ENCODE measurements at places on chromosomes 6 and 20.

- no peak for DNase-seq
Observed at GRCh38 chr6:32146287-32146686, 5.5 kb downstream of the PRRT1 start.

DNA sequence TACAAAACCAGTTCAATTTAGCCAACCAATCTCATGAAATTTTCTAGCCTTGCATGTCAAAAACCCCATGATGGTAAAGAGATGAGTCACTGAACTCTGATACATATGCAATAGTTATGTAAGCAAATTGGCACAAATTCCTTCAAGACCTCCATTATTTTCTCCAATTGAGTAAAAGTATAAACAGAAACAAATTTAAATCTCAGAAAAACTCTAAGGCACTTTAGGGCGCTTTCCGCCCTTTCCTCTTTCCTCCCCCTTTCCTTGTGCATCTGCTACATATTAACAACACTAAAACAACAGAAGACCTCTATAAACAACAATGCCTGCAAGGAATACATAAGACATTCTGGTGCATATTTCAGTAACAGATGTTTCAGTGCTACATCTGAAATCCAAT is 48.5 kb downstream of the KIF13A start:
- DNase-seq, result no peak

DNA sequence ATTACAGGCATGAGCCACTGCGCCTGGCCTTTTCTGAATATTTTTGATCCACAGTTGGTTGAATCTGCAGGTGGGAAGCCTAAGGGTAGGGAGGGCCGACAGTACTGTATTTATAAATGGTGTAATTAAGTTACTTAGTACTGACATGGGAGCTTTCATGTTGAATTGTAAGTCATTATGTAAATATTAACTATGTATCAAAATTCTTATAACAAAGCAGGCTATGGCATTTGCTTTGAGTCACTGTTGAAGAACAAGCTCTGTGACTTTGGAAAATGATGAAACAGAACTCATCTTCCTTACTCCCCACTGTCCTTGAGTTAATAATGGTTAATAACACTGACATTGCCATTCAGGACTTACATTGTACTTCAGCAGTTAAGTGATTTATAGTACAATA is 63.0 kb upstream of the TXNDC5 start:
- DNase-seq, result no peak

DNA sequence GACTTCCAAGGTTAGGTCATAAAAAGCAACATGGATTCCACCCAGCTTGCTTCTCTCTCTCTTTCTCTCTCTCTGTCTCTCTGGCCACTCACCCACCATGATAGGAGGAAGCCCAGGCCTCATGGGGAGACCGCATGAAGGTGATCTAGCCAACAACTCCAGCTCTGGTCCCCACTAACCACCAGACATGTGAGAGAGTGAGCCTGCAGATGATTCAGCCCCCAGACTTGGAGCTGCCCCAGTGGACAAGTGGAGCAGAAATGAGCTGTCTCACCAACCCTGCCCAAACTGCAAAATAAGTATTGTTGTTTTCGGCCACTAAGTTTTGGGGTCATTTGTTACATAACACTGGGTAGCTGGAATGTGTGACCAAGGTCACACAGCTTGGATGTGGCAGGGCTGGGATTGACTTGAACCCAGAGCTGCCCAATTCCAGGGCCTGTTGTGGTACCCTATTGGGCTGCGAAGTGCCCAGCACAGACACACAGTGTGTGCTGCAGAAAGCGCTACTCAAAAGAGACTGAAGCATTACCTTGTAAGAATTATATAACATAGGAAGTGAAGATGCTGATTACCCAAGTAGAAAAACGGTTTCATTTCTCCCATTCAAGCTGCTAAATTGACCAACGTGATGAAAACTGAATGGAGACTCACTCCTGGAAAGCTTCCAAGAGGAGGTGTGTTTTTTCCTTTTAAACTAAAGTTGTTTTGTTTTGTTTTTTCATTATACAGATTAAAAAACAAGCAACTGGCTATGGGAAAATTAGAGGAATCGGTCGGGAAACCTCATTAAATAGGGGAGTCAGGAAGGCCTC is 9.1 kb upstream of the TLDC2 start:
- DNase-seq, result no peak

DNA sequence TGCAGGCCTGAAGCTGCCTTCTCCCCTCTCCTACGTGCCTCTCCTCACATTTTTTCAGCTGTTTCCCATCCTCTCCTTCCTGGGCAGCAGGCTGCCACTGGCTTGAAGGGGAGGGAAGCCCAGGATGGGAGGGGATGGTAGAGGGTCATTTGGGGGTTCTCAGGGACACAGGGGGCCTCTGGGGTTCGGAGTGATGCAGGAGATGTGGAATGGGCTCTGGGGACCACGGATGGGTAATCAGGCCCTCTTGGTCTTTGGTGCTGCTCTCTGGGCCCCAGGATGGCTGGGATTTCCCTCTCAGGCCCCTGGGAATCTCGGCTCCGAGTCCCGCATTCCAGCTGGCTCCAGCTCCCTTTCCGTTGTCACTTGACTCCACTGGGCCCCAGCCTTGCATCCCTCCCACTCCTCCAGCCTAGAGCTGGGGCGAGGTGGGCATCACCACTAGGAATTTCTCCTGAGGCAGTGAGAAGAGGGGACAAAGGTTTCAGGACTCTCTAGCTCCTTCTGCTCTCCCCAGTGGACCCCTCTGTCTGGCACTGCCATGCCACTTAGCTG is 2.0 kb upstream of the DDR1 start:
- no peak for DNase-seq

DNA sequence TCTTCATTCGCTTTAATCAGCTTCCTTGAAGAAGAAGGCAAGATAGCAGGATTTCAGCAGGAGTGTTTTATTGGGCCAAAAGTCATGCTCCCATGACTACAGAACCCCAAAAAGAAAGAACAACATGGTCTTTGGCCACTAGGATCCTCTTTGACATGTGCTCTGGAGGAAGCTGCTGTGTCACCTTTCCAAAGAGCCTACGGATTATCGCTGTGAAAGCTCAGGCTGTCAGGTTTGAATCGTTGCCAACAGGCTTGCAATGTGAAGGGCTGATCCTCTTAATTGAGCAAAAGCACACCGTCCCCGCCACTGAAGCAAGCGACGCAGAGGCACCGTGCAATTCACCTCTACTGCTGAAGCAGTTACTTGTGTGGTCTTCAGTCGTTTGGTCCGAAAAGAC is 29.0 kb downstream of the MYLIP start:
- DNase-seq, result no peak

GRCh38 chr6:139468178-139468819 is 93.9 kb upstream of the CITED2 start:
- DNase-seq, result no peak

DNA sequence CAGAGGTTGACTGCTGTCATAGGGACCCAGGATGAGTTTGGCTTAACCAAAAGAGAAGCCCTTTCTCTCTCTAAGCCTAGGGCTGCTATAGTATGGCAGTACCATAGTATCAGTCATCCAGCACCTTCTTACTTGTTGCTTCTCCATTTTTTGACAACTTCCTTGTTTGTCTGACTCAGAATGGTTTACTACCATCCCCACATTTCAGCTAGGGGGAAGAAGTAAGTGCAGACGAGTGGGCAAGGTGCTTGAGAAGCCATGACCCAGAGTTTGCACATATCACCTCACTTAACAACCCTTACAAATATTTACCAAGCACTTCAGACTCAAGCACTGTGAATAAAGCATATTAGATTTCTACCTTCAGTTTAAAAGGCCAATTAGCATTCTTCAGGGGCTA is 289.9 kb upstream of the TSHZ2 start:
- no peak for DNase-seq

GRCh38 chr6:127967708-127968107 is 66.8 kb upstream of the THEMIS start:
- DNase-seq, result no peak

DNA sequence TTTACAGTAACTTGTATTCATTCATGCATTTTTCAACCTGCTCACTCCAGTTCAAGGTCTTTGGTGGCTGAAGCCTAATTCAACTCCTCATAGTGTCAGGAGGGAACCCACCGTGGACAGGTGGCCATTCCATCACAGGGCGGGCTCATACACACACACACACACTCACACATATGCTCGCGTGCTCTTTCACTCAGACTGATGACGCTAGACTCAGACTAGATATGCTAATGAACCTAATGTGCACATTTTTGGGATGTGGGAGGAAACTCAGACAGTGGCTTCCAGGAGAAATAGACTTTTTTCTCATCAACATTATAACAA is 56.7 kb downstream of the TRIM27 start:
- no peak for DNase-seq

GRCh38 chr20:23647346-23647745 is 9.6 kb upstream of the CST3 start:
- DNase-seq, result no peak

DNA sequence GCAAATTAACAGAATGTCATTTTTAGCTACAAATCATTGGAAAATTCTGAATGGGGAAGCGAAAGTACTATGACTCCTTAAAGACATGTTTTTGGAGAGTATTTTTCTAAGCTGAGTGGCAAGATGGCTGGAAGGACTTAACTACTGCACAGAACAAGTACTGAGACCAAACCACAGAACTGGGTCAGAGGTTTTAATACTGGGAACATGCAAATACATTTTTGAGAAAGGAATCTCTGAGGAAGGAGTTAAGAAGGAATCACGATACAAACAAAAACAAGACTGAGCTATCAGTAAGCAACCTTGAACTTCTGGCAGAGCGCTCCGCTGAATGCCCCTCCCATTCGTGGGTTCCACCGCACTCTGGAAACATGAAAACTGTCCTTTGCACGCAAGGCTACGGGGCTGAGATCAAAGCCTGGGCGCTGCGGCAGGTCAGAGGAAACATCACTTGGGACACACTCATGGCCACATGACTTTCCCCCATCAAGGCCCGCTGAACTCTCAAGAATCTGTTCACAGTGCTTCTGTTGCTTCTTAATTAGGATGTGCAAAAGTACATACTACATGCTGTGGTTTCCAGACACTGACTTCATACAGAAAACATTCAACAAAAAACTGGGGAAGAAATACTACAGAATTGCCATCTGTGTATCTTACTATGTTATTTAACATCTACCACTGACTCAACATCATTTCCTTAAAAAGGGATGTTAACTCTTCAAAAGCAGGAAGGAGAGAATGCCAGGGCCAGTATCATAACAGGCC is 27.8 kb downstream of the SLC23A2 start:
- DNase-seq, result peak; percentile 64

GRCh38 chr6:116461932-116462885 is 1.0 kb downstream of the CALHM6 start:
- peak; percentile 74 for DNase-seq

GRCh38 chr6:20362623-20363022 is 39.1 kb upstream of the E2F3 start:
- DNase-seq, result no peak

DNA sequence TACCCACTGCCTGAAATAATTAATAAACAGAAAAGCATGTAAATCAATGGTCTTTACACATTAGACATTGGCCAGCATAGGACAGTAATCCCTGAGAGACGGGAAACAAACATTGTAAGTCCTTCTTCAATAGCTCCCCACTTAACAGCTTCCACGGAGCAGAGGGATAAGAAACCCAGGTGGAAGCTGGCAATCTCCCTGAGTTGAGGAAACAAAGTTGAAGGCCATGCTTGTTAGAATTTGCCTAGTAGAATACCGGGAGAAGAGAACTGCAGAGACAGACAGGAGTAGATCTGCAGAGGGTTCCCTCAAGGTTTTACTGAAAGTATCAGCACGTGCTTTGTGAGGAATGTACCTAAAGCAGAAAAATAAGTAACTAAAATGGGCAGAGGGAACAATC is 33.9 kb downstream of the REV3L start:
- no peak for DNase-seq

DNA sequence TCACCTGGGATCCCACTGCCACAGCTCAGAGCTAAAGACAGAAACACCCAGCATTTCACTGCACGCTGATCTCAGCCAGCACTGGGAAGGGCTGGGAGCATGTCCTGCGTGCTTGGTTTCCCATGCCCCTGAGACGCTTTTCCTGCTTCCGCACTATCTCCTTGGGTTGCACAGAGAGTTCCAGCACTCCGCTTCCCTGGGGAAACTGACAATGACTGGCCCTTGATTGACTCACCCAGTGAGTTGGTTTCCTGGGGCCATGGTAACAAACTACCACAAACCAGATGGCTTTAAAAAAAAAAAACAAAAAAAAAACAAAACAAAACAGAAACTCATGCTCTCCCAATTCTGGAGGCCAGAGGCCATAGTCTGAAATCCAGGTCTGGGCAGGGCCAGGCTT is 14.8 kb upstream of the MAS1L start:
- DNase-seq, result no peak
